ENCODE measurements at places on chromosomes 5 and 9.

- no peak for DNase-seq
Measured at GRCh38 chr5:89723907-89724306, 685.6 kb downstream of the CETN3 start.

GRCh38 chr9:76576344-76576743 lies 117.4 kb downstream of the GCNT1 start:
- peak; percentile 76 for DNase-seq

- no peak for DNase-seq
Measured at GRCh38 chr9:76218886-76219445, 175.3 kb downstream of the RFK start.

- DNase-seq, result no peak
Measured at GRCh38 chr5:72453246-72453775, 53.9 kb downstream of the ZNF366 start.

- DNase-seq, result no peak
Measured at GRCh38 chr5:65329266-65329665, 152.5 kb downstream of the ADAMTS6 start.

- no peak for DNase-seq
Measured at GRCh38 chr9:118931941-118932340, 437.3 kb downstream of the BRINP1 start.

GRCh38 chr5:119537704-119538103 lies 85.4 kb downstream of the HSD17B4 start:
- peak; percentile 44 for DNase-seq

GRCh38 chr5:81428446-81428845 lies 34.5 kb upstream of the ACOT12 start:
- DNase-seq, result no peak

DNA sequence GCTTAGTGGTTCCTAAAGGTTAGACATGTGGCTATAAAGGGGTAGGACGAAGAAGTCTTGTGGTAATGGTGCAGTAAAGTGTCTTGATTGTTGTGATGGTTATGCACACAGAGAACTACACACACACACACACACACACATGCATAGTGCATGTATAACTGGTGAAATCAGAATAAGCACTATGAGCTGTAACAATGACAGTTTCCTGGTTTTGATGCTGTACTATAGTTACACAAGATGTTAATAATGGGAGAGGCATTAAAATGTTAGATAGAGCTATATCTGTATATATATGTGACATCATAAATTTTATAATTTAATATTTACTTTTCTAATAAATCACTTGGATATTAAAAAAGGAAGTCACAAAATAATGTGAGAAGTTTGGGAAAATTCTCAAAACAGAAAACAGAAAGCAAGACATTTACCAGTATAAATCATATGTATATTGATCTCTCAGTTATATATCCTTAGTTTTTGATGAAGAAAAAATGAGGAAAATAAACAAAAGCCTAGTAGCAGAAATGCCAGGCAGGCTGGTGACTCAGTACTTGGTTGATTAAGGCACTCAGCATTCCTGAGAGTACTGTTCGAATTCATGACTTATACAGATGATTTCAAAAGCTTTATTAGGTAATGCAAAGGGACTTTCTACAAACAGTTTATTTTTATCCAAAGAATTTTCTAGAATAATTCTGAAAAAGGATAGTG lies 350.5 kb upstream of the DAB2 start:
- DNase-seq, result no peak

GRCh38 chr5:179255527-179256327 lies 89.5 kb downstream of the ADAMTS2 start:
- DNase-seq, result no peak
